Activated naive CD8-positive, alpha-beta T cell treated with anti-CD3 and anti-CD28 coated beads, Interleukin-2, amount 10 ng/mL, durations not matched to agents 7 days and 5 days (primary cell): ENCODE measurements at places on chromosomes 4 and X.

- DNase-seq: no peak
Observed at GRCh38 chr4:159013692-159014091, 89.2 kb upstream of the RAPGEF2 start.

DNA sequence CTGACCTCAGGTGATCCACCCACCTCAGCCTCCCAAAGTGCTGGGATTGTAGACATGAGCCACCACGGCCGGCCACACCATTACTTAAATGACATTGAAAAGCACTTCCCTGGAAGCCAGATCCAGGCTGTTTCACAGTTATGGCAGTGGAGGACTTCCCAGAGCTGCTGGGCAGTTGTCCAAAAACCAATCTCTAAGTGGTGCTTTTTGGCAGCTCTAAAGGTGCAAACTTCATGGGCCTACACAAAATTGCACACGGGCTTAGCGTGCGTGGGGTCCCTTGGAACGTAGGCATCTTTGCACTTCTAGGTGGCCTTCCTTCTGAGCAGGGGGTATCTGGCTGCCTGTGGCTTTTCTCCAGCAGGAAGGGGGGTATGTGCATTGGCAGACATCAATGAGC lies 172.3 kb downstream of the SHOX start:
- DNase-seq: no peak

GRCh38 chr4:40180356-40180755 lies 16.5 kb upstream of the RHOH start:
- no peak for DNase-seq

DNA sequence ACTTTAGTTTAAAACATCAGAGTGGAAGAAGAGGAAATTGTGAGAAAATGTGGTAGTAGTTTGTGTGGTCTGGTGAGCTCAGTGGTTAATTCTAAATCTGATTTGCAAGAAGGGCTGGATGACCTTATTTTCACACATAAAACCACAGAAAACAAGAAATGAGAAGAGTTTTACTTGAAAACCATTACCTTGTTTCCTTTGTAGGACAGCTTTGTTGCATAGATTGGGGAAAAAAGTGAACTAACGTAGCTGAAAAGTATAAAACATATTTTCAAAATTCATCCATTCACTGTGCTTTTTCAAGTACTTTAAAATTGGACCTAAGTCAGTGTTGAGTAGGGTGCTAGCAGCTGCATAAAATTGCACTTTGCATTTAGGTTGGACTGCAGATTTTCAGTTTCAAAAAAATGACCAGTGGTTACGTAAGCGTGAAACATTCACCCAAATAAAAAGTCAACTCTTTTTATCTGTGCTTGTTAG lies 211.3 kb downstream of the ARHGAP10 start:
- no peak for DNase-seq

DNA sequence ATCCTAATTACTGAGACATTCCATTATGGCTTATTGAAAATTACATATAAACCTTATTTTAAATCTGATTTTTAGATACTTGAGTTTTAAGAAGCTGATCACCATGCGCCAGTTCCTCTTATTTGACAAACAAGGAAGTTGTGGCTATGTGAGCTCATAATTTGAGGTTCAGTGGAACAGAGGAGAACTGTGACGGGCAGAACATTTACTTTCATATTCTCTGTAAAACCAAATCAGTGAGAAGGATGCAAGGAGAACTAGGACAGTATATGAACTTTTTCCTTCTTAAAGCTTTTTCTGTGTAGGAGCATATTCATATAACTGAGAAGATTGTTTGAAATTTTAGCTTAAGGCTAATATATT lies 25.3 kb downstream of the STIM2 start:
- no peak for DNase-seq

- DNase-seq: no peak
Observed at GRCh38 chr4:159764343-159764952, 661.6 kb downstream of the RAPGEF2 start.

GRCh38 chrX:110268886-110269285 lies 49.0 kb downstream of the AMMECR1 start:
- no peak for DNase-seq

GRCh38 chr4:174207367-174207766 lies 76.1 kb downstream of the FBXO8 start:
- no peak for DNase-seq

- DNase-seq: no peak
Observed at GRCh38 chrX:47625365-47625764, 4.4 kb downstream of the CFP start.

GRCh38 chr4:156779042-156779441 lies 192.6 kb downstream of the PDGFC start:
- no peak for DNase-seq

GRCh38 chr4:25621027-25621930 lies 34.4 kb upstream of the SLC34A2 start:
- DNase-seq: no peak

- no peak for DNase-seq
Observed at GRCh38 chr4:41832961-41833360, 84.4 kb upstream of the PHOX2B start.

- no peak for DNase-seq
Observed at GRCh38 chrX:15931362-15931761, 76.7 kb upstream of the AP1S2 start.

- no peak for DNase-seq
Observed at GRCh38 chrX:13863324-13863723, 46.4 kb upstream of the GPM6B start.

GRCh38 chr4:63211375-63211774 lies 1197.9 kb downstream of the TECRL start:
- DNase-seq: no peak

GRCh38 chrX:97743014-97743413 lies 859.3 kb downstream of the RPA4 start:
- peak; percentile 12 for DNase-seq

GRCh38 chr4:88623097-88623496 lies 30.8 kb downstream of the HERC3 start:
- no peak for DNase-seq

DNA sequence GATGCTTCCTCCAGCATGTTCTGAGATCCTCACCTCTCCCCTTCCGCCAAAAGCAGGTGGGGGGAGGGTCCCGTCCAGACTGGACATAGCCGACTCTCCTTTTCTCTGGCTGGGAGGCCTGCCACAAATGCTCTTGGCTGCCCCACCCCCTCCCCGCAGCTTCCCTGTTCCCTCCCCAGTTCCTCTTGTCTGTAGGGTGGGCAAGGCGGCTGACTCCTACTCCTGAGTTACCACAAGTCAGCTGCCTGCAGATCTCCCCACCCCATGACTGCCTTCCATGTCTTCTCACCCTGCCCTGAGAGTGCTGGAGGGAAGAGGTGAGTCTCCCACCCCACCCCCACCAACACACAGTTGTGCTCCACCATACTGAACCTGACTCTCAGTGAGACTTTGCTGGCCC lies 2.9 kb downstream of the ATP6AP1 start:
- DNase-seq: no peak

DNA sequence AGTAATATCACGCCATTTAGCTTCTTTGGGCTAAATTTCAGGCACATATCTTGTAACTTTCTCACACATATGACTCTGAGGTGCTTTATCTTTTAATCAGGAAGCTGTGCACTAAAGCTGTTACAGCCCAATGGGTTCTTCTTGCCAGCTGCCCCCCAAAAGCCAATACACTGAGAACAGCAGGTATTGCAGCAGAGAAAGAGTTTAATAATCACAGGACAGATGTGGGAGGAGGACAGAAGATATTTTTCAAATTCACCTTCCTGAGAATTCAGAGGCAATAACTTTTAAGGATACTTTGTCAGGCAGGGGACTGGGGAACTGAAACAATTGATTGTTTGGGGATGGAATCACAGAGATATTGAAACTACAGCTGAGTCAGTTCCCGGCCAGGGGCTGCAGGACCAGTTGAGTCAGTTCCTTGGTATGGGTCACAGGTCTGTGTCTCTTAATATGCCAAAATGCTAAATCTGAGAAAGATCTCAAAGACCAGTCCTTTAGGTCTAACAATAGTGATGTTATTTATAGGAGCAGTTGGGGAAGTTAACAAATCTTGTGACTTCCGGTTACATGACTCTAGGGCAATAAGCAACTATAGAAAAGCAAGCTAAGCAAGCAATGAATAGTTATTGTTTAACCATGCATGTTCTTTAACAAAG lies 28.1 kb downstream of the DDIT4L start:
- DNase-seq: no peak

DNA sequence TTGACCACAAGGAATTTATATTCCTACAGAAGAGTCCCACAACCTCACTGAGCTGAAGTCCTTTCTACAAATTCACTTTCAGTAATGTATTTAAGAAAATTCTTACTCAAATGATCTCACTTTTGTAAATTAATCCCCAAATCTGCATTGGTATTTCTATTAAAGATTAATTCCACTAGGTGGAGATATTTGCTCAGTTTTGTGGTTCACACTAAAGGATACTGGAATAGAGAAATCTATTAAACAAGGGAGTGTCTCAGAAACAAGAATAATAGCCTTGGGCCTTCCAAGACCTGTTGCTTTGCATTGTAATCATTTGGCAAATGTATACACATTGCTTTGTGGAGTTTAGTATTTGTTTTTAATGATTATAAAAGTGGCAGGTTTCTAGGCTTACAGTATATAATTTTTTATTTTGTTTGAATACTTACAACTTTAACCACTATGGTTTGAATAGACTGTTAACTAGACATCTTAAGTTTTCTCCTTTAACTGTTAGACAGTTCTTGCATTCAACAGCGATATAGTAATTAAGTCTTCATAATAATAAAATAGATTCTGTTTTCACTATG lies 25.9 kb downstream of the CFAP299 start:
- no peak for DNase-seq

DNA sequence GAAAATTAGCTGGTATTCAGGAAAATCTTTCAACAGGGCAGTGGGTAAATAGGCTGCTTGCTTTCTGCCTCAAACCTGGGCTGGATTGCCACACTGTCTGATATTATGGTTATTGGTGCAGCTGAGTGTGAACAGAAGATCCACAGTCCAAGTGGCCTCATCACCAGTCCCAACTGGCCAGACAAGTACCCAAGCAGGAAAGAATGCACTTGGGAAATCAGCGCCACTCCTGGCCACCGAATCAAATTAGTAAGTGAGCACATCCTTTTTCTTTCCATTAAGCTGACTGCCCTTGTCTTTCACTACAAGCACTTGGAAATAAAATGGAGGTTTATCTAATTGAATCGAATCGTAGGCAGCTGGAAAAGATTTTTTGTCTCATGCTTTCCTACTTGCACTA lies 204.7 kb downstream of the TLL1 start:
- DNase-seq: no peak

- no peak for DNase-seq
Observed at GRCh38 chr4:5365071-5366008, 314.1 kb downstream of the STK32B start.

DNA sequence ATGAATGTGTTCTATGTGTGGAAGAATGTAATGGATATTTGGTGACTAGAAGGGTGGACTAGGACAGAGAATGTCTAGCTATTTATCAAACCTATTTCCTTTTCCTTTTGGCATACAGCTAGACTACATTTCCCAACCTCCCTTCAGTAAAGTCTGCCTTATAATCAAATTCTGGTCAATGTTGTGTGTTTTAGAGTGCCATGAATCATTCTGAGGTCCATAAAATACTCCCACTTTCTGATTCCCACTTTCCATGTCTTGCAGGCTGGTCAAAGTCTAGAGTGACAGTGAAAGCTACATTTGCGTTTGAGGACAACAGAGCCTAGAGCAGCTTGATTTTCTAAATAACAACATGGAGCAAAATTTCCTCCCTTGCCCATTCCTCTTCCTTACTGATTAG lies 217.2 kb downstream of the UGT8 start:
- no peak for DNase-seq

DNA sequence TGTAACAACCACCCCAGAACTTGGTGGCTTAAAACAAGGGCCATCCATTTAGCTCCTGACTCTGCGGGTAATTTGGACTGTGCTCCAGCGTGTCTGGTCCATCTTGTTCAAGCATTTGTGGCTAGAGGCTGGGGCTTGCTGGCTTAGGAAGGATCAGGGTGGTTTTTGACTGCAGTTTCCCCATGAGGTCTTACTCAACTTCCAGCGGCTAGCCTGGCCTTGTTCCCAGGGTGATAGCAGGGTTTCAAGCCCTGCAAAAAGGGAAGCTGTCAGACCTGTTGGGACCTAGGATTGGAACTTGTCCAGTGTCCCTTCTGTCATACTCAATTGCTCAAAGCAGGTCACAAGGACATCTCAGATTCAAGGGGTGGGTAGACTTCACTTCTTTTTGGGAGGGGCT lies 205.9 kb downstream of the STIM2 start:
- DNase-seq: no peak

DNA sequence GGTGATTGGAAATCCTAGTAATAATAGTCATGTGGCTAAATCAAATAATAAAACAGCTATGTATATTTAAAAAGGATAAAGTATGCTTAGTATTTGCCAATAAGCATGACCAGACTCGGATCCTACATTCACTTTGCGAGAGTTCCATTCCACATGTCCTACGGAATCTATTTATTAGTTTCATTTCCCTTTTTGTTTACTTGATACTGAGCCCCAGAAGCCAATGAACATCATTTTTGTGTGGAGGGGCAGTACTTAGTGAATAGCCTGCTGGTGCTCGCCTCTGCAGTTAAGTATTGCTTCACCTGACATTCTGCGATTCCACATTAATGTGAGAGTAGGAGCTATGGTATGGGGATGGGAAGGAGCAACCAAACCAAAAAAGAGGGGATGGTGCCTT lies 58.5 kb upstream of the NAP1L5 start:
- no peak for DNase-seq

GRCh38 chr4:41693629-41694028 lies 54.9 kb downstream of the PHOX2B start:
- no peak for DNase-seq

- DNase-seq: no peak
Observed at GRCh38 chrX:71895607-71896006, 15.0 kb upstream of the NHSL2 start.

DNA sequence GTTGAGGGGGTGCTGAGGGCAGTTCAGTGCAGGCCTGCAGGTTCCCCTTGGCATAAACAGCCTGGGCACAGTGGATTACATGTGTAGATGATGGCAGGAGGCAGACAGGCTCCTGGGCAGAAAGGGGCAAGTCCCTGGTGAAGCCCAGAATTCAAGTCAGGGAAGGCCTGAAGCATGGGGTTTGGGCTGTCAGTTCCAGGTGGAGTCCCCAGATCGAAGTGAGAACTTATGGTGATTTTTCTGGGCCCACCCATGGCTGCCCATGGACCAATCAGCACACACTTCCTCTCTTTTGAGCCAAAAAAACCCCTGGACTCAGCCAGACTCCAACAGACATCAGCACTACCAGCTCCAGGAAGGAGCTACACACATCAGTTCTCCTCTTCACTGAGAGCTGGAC lies 529.1 kb downstream of the PPARGC1A start:
- DNase-seq: no peak

DNA sequence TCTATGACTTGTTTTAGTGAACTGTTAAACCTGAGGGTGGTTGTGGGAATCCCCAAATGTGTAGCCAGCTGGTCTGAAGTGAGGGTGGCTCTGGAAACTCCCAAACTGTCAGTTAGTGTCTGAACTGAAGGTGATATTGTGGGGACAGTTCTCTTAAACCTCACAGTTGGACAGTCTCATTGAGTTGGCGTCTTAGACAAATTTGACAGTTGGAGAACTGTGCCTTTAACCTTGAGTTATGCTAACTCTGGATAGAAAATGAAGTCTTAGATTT lies 20.7 kb upstream of the CTSO start:
- DNase-seq: no peak
